Dermis blood vessel endothelial cell (primary cell): ENCODE measurements at places on chromosomes 6 and 20. TPM values are rescaled to one million over a fixed set of nuclear protein-coding genes. Genes with fewer than 3 reads are reported as not detected.

DNA sequence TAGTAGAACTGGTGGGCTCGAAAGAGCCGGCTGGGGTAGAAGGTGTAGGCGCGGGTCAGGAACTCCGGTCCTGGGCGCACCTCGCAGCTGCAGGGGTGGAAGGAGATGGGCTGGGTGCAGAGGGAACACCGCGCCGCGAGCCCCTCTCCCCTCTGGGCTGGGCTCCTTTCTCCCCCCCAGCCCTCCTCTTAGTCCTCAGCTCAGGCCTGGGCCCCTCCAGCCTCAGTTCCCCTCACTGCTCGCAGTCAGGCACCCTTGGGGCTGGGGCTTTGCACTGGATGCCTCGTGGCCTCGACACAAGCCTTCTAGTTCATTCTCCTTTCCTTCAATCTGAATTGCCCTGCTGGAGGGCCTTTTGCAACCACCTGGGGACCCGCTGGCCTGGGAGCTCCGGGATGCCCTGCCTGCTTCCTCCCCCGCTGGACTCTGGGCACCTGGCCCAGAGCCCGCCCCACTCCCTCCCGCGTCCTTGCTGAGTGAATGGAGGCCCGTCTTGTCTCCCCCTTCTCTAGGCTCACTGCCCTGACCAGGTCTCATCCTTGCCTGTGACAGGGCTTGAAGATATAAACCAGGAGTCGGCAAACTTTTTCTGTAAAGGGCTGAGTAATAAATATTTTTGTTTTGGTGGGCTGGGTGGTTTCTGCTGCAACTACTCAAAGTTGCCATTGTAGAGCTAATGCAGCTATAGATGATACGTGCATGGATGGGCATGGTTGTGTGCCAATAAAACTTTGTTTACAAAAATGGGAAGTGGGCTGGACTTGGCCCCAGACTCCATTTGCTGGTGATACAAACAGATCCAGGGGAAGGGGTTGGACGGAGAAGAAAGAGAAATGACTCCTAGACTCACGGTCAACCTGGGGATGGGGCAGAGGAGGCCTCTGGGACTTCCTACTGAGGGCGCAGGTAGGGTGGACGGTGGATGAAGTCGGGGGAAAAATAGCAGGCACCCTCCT is 47.3 kb downstream of the APCDD1L start:
- DNase-seq, result no peak

GRCh38 chr6:155530219-155530834 is 74.7 kb upstream of the NOX3 start:
- peak; percentile 80 for DNase-seq

- DNase-seq, result peak; percentile 33
Measured at GRCh38 chr6:135066397-135066796, 11.8 kb upstream of the HBS1L start.

DNA sequence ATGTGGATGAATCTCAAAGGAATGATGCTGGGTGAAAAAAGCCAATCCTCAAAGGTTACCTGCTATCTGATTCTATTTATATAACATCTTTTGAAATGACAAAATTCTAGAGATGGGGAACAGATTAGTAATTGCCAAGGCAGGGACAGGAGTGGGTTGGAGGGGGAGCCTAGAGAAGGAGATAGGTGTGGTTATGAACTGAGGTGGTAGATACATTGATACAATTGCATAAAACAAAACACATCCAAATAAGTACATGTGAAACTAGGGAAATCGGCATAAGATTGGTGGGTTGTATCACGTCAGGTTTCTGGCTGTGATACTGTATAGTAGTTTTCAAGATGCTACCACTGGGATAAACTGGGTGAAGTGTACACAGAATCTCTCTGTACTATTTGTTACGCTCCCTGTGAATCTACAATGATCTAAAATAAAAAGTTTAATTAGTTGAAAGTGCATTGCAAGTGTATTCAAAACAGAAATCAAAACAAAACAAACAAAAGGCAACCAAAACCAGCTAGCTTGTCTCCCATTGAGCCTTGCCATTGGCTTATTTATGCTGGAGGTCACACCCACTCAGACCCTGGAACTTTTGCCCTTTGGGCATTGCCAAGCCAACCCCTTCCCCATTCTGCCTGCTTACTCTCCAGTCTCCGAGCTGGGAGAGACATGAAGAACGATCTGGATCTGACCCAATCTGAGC is 27.8 kb downstream of the PPP1R16B start:
- DNase-seq, result no peak

DNA sequence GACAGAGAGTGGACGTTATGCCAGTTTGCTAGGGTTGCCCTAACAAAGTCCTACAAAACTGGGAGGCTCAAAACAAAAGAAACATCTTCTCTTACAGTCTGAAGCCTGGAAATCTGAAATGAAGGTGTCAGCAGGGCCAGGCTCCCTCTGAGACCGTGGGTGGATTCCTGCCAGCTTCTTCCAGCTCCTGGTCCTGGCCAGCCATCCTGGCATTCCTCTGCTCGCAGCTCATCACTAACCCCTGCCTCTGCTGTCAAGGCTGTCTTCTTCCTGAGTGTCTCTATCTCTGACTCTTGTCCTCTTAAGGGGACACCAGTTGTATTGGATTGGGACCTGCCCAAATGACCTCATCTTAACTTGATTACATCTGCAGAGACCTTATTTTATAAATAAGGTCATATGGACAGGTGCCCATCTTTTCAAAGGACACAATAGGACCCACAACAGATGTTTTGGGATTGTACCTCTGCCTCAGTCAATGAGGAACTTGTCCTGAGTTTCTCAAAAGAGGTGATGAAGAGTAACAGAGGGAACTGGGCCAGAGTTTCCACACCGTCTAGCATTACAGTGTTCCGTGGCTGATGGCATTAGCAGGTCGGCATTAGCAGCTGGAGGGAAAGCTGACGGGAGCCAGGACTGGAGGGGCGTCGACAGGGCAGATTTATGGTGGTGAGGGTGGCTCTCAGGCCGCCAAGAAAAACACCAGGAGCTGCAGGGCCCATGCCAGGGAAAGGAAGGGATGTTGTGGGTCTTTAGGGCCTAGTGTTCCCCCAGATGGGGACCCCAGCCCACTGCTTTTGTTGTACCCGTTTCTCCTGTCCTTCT is 157.3 kb downstream of the TBXT start:
- no peak for DNase-seq

- DNase-seq, result no peak
Measured at GRCh38 chr6:100161782-100162365, 167.9 kb upstream of the MCHR2 start.

Gene GLP1R
- total RNA-seq, result not detected in 2 replicates
